ENCODE measurements at places on chromosomes 3 and 15. TPM values are rescaled to one million over a fixed set of nuclear protein-coding genes. Genes with fewer than 3 reads are reported as not detected.

SLC2A2 gene
- not detected for total RNA-seq

GUCA1C gene
- total RNA-seq: not detected

AGBL1 gene
- total RNA-seq: not detected

DNA sequence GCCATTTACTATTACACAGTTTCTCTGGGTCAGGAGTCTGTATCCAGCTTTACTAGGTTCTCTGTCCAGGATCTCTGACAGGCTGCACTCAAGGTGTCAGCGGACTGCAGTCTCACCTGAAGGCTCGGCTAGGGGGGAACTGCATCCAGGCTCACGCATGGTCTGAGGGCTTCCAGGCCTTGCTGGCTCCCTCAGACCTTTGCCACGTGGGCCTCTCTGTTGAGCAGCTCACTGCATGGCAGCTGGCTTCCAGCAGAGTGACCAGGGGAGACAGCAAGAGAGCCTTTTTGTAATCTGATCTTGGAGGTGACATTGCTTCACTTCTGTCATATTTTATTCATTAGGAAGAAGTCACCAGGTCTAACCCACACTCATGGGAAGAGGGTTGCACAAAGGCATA is 152.3 kb downstream of the CACNA2D3 start:
- no peak for DNase-seq

GRCh38 chr15:42313463-42313862 is 40.2 kb upstream of the TMEM87A start:
- DNase-seq: peak; percentile 33

DNA sequence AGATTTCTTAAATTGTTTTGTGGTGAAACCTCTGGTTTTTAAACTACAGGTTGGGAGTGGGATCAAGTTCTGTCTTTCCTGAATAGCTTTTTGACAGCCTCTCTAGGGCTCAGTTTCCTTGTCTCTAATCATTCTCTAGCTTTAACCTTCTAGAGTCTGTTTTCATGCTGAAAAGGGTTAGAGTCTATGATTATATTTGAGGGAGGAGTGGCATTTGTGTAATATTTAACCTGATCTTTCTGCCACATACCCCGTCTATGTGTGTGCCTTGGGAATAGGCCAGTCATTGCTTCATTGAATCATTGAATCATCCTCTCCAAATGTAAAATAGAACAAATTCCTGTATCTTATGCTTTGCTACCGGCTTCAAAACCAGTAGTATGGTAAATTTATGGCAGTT is 204.9 kb downstream of the KLHL25 start:
- DNase-seq: no peak

DNA sequence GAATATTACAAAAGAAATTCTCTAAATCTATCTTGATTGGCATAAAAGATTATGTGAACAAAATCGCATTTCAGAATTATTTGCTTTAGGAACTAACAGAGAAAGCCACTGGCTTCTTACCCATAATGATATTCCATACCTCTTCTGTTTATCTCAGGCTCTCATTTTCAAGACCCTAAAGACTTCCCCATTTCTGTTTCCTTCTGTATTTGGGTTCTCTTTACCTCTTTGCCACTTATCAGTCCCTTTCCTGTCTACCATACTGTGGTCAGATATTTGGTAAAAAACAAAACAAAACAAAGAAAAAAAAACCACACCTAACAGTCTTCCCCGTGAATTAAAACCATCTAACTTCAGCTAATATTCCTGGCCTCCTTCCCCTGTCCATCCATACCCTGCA is 108.5 kb downstream of the LRRC28 start:
- no peak for DNase-seq

DNA sequence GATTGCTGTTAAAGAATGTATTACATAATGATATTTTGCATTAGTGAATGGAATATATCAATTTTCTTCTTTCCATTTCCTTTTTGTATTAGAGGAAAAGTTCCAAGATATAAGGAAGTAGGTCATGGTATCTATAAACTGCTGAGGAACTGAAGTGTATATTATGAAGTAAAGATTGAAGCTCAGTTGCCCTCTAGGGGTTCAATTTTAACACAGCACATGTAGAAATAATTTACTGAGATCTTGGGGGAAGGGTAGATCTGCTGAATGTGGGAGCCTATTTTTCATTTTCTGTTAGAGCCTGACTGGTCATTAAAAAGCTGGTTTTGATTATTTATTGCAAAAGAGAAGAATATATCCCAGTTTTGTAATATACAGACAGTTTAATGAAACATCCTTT is 45.2 kb downstream of the CMC1 start:
- no peak for DNase-seq

- no peak for DNase-seq
These were observed 401.4 kb downstream of the ROBO1 start for GRCh38 chr3:79366414-79366813.

- DNase-seq: no peak
These were observed 6.5 kb upstream of the SEMA4B start for GRCh38 chr15:90194655-90195054.

DNA sequence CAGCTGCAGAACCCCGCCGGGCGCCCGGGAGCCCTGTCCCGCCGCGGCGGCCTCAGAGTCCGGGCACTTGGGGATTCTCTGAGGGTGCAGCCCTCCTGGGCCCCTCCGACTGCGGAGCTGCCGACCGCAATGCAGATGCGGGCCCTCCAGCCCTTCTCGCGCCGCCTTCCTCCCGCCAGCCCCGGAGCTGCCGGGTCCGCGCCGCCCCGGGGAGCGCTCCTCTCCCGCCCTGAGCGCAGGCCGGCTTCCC is 320 bp upstream of the ACAN start:
- no peak for DNase-seq

- DNase-seq: no peak
These were observed 51.9 kb downstream of the GOLM2 start for GRCh38 chr15:44340410-44340809.

DNA sequence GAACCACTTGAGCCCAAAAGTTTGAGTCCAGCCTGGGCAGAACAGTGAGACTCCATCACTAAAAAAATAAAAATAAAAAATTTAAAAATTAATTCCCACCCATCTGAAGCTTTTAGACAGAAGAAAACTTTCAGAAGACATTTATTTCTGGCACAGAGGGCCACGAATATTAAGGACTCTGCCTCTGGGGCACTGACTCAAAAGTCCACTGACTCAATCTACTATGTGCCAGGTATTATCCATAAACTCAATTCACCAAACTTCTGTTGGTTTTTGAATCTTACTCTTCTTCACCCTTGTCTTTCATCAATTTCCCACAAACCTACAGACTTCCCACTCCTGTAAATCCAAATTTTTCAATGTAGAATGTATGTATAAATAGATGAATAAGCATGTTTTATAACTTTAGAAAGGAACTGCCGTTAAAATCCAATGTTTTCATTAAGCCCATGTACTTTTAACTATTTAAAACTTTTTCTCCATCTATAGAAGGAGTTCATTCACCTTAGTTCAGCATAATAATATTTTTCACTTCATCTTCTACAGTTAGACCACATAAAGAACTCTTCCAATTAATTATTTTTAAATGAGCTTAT is 19.9 kb downstream of the ATP13A3 start:
- no peak for DNase-seq

GRCh38 chr15:78359041-78359808 is 19.1 kb downstream of the CRABP1 start:
- no peak for DNase-seq

DNA sequence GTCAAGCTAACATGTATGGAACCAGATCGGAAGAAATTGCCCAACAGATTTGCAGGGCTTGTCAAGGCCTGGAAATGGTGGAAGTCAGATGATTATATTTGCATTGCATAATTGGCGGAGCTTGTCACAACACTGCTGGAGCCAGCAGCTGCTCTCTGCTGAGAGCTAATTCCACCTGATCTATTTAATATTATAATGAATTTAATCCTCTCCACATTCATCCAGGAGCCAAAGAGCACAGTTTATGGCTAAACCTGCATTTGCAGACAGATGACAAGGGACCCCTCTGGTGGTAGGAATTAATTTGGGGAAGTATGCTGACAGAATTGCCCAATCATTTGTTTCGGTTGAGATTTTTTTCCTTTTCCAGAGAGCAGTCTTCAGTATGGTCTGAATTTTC is 730.2 kb downstream of the TUSC7 start:
- no peak for DNase-seq
